ENCODE measurements at places on chromosomes 4 and X. TPM values are rescaled to one million over a fixed set of nuclear protein-coding genes. Genes with fewer than 3 reads are reported as not detected.

DNA sequence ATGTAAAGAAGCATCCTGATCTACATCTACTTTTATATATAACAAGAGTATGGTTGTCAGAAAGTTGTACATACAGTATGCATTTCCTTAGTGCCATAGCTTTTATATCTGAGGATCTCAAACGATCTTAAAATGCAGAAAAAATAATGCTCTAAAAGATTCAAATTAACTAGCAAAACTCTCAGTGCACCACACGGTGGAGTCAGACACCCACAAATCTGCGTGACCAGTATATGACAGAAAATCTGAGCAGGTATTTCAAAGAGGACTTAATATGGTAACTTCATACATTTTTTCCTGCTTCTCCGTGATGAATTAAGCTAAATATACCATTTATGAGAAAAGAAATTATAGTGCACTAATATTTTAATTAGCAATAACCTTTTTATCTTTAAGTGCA is 803.0 kb downstream of the DMD start:
- DNase-seq, result no peak

DNA sequence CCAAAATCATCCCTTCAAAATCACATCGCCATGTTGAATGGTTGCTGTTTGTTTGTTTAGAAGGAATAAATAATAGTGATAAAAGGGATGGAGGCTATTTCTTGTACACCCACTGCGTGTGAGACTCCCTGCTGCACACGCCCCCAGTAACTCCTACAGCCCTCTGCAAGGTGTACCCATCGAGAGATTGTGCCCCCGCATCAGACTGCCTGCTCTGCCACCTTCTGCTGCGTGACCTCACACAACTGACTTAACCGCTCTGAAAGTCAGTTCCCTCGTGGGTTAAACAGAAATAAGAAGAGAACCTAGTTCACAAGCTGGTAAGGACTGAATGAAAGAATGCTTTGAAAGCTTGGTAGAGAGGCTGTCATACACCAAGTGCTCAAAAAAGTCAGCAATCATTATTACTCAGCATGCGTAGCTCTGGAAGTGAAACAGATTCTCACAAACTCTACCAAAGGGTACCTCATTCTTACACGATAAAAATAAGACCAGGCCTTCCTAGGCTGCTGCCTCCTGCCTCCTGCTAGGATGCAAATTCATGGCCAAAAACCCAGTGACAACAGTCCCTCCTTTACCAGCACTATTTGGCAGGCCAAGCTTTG is 147.1 kb downstream of the CPEB2 start:
- DNase-seq, result no peak

SSX4B gene
- total RNA-seq, result 0.78 TPM

GRCh38 chr4:105137121-105137875 is 9.4 kb upstream of the TET2 start:
- DNase-seq, result no peak

CAPN6 gene
- total RNA-seq, result 0.73 TPM

GRCh38 chr4:176256921-176257320 is 12.1 kb downstream of the ASB5 start:
- peak; percentile 58 for DNase-seq

GPRASP1 gene
- 1.8 TPM for total RNA-seq

DNA sequence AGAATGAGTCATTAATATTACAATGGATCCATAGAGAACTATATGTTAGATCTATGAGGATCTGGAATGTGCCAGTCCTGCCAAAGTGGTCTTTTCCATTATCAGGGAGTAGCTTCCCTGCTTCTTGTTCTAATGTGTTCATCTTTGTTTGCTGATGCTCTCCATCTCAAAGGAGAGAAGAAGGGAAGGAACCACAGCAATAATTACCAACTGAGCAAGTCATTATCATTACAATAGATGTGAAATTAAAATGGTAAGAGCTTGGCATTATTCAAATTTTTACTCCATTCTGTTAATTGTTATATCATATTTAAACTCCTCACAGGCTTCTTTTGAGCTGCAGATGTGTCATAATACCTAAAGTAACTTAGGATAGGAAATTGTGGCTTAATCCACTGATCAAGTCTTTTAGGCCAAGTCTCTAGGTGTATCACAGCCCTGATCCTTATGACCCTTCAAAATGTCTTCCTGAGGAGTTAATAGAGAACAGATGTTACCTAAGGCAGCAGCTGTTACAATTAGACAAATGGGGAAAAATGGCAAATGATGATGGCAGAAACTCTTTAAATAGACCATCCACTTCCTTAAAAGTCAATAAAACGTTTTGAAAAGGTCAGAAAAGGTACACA is 1492.7 kb upstream of the IGFBP7 start:
- no peak for DNase-seq

- DNase-seq, result no peak
Observed at GRCh38 chr4:82903737-82904136, 3.2 kb downstream of the THAP9 start.

DNA sequence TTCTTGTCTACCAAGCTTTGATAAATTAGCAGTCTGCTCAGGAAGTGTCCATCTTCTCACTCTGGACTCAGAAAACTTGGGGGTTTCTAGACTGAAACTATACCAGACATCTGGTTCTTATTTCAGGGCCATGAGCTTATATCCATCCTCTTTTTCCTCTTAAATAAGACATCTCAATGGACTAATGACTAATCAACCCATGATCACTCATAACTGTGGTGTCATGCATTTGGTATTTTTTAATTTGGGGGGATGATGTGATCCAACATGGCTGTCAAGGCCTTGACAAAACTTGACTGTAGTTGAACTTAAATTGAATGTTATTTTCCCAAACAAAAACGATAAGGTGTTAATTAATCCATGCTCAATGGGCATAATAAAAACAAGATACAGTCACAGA is 87.8 kb downstream of the GPRASP3 start:
- peak; percentile 15 for DNase-seq

Measured in myocyte (in vitro differentiated cells).